ENCODE measurements at places on chromosomes 16 and 17.
A peak's percentile ranks its signal among the peaks of the same experiment; 100 is the strongest.

DNA sequence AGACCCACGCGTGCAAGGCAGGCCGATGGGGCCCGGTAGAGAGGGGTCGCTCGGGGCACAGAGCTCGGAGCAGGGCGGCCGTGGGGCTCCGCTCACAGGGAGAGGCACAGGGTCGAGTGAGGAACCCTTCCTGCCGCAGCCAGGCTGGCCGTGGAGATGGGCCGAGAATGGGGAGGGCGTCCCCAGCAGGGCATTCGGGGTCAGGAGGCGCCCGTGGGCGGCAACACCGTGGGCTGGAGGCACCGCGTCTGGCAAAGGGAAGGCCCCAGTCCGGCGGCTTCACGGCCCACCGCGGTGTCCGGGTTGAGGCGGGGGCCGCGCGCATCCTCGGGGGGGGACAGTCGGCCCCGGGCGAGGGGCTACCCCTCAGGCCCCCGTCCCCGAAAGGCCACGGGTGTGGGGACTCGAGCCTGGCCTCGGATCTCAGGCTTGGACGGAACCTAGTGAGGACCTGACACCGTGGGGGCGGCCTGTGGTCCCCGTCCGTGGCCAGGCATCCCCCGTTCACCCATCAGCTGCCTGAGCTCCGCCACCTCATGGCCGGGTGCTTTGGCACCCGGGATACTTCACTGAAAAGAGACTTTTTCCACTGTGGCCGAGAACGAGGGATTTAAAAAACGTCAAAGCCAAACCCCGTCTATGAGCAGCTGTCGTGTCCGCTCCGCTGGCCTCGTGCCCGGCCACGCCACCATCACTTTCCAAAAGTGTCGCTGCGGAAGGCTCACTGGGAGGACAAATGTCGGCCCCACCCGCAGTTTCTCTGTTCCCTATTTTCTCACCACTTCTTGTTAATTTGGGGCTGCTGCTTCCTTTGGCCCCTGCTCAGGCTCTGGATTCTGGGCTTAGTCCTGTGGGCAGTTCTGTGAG is 73.6 kb downstream of the METRNL start:
- DNase-seq: no peak

DNA sequence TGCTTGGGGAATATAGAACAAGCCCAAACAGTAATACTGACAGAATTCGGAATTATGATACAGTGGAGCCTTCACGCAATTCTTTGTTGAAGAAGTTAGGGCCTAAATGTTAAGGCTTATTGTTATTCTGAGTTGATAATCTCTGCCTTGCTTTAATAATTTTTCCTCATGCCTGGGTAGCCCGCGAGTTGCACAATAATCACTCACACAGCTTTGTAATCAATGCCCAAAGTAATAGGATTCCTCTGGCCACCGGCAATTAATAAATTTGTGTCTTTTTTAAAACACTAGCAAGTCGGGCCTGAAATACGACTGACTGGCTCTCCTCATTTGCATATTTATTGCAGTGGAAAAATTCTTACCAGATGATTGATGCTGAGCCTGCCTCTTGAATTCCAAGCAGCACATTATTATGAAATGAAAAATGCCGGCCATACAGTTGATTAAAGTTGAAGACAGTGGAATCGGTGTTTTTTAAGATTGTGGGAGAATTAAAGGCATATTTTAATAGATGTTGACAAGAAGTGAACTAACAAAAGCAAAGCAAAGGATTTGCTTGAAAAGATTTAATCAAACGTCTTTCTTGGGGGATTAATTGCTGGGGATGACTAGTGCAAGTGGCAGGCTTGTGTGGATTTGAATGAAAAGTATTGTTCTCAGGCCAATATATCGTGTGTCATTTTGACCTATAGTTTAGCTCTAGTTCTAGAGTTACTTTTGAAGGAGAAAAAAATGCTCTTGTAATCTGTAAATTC is 30.2 kb downstream of the AATF start:
- DNase-seq: peak; percentile 51

- no peak for DNase-seq
Measured at GRCh38 chr17:50141745-50142110, 8.7 kb downstream of the PPP1R9B start.

DNA sequence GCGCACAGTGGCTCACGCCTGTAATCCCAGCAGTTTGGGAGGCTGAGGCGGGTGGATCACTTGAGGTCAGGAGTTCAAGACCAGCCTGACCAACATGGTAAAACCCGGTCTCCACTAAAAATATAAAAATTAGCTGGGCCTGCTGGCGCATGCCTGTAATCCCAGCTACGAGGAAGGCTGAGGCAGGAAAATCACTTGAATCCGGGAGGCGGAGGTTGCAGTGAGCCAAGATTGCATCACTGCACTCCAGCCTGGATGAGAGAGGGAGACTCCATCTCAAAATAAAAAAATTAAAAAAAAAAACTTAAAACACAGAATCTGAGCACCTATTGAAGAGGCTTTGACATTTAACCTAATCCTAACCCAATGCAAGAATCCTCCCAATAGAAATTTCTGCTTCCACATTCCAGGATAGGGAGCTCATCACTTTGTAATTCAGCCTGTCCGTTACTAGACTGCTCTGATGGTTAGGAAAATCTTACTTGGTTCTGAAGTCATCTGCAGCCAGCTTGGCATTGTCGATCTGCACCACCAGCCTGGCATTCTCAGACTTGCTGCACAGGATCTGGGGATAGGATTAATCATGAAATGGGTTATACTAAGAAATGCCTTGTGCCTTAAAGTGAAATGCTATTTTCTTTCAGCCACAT is 2.1 kb downstream of the KRT33B start:
- DNase-seq: peak; percentile 83

GRCh38 chr17:67481808-67482207 is 104.7 kb downstream of the PITPNC1 start:
- peak; percentile 31 for DNase-seq

DNA sequence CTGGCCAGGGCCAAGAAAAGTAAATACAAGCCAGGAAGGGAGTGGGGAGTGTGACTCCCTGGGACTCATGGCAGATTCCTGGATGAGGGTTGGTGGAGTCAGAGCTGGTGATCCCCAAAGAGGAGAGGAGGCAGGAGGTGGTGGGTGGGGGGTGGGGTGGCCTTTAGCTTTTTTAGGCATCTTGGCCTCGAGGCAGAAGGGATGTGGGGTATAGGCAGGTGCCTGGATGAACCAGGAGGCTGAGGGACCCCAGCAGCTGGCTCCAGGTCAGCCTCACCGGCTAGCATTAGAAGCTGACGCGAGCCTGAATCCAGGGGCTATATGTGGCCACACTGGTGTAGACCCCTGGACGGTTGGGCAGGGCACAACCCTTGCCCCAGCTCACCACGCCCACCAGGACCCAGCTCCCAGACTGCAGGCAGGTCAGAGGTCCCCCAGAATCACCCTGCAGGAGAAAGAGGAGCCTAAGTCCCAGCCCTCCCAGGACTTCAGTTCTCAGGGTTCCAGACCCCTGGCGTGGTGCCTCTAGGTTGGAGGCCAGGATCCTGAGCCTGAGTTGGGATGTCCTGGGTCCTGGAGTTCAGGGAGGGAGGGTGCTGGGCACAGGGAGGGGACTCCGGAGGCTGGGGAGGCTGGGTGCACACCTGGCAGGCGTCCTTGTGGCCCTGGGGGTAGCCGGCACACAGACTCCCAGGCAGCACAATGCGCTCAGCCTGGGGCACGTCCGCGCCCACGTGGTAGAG is 2.8 kb downstream of the PRSS33 start:
- no peak for DNase-seq

GRCh38 chr17:8870406-8871040 is 3.0 kb upstream of the PIK3R6 start:
- DNase-seq: no peak

DNA sequence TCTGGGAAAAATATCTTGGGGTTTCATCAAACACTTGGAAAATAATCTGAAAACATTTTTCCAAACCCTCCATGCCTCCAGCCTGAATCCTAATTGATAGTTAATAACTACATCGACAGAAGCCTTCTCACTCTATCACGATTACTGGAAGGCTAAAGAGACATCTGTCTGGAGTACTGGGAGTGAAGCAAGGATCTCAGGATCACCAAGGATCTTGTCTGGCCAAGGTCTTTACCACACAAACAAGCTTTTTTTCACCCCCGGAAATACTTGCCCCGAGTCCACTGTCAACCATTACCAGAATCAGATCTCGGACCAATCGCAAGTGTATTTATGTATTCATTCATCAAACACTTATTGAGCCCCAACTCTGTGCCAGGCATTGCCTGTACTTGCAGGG is 28.3 kb upstream of the CRISPLD2 start:
- DNase-seq: no peak

DNA sequence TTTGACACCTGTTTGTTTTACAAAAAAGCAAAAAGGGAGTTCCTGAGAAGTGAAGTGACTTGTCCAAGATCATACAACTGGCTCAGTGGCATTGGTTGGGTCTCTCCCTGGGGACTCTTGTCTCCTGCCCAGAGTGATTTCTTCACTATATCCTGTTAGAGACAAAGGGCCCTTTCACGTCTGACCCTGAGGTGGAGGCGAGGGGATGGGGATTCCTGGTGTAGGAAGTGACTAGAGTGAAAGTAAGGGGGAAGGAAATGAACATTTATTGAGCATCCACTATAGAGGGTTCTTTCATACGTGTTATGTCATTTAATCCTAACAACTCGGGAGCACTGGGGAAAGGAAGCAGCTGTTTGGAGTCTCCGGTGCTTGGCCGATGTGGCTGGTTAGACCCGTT is 9.0 kb downstream of the ITGB3 start:
- no peak for DNase-seq

- no peak for DNase-seq
Measured at GRCh38 chr16:9016824-9017223, 53.1 kb upstream of the USP7 start.

DNA sequence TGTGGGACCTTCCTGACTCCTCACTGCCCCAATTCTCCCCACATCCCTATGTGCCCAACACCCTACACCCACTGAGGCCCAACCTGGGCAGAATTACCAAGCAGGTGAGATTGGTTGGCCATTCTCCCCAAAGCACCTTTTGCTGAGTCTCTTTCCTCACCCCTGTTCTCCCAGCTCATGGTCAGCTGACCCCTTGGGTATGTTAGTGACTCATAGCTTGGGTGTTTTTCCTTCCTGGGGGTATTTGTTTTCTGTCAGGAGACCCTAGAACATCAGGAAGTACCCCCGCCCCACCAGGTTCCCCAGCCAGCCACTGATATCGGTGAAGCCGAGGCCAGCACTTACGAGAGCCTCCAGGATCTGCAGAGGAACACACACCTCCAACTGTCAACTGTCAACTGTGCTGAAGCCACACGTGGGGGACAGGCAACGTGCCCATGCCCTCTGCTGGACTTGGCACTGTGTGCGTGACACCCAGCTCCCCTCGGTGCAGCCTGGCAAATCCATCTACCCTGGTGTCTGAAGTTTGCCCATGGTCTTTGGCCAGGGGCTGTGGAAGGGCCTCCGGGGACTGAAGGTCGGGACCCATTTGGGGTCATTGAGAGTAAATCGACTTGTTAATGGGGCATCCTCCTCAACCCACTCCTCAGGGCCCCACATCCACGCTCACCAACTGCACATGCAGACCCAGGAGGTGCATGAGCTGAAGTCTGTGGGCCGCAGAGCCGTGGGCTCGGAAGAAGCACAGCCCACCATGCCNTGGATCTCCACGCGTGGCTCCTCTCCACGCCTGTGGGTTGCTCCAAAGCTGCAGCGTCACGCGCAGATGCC is 53.1 kb downstream of the METRNL start:
- no peak for DNase-seq

GRCh38 chr16:11972128-11972527 is 4.4 kb upstream of the SNX29 start:
- DNase-seq: no peak

- DNase-seq: no peak
Measured at GRCh38 chr16:88983165-88983564, 6.2 kb upstream of the CBFA2T3 start.
